ENCODE measurements at places on chromosomes 4 and X.

DNA sequence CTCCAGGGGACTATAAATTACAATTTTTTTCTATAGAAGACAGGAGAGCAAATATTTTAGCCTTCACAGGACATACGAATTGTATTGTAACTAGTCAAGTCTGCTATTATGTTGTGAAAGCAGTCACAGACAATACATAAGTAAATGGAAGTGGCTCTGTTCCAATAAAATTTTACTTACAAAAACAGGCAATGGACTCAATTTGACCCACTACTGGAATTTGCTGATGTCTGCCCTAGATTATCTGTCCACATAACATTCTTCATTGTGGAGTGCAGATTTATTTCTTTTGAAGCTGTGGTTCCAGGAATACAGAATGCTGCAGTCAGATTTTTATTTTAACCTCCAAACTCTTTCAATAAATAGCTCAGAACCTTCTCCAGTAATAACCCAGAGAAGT lies 330.3 kb downstream of the PPP4R3C start:
- DNase-seq = no peak

- DNase-seq = no peak
Measured at GRCh38 chrX:71420686-71421085, 54.5 kb downstream of the TAF1 start.

GRCh38 chrX:124507246-124507645 lies 160.9 kb downstream of the SH2D1A start:
- no peak for DNase-seq

- DNase-seq = no peak
Measured at GRCh38 chr4:139734201-139734874, 68.7 kb downstream of the MGST2 start.

DNA sequence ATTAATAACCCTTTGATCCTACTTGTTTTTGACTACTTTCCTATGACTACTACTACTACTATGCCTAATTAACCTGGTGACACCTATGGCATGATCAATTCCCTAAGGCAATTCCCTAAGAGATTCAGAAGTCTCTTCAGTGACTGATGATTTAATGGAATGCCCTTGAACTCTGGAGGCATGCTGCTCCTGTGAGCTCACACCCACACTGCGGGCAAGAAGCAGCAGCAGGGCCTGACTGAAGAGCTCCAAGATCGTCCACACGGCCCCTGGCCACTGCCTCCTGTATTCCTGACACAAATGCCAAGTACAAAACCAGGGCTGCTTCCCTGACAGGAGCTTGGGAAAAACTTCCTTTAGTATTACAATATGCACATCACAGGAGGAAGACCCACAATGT lies 74.2 kb upstream of the STS start:
- no peak for DNase-seq

- DNase-seq = no peak
Measured at GRCh38 chr4:172806841-172807240, 361.8 kb upstream of the GALNT7 start.

DNA sequence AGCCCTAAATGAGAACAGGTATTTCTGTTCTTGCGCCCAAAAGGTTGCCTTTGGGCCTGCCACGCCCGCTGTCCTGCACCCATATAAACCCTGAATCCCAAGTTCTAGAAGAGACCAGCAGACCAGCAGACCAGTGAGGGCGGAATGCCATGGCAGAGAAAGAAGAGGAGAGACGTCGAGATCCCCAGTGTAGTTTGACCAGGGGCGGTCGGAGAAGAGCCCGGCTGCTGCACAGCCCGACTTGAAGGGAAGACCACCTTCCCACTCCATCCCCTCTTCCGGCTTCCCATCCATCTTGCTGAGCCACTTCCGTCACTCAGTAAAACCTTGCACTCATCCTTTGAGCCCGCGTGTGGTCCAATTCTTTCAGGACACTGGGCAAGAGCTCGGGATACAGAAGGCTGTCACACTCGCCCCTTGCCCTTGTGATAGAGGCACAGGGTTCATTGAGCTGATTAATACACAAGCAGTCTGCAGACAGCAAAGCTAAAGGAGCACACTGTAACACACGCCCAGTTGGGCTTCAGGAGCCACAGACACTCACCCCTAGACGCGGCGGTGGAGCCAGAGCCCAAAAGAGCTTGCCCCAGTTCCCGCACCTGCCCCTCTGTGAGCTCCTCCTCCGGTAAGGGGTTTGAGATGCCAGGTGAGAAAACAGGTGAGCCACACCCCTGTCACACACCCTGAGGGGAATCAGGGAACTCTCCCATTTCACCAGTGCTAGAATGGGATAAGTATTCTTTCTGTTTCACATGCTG lies 230.8 kb downstream of the PCDH10 start:
- no peak for DNase-seq

- DNase-seq = no peak
Measured at GRCh38 chrX:19887911-19888879, 795 bp upstream of the SH3KBP1 start.

GRCh38 chr4:110900213-110900769 lies 277.4 kb upstream of the PITX2 start:
- no peak for DNase-seq

GRCh38 chr4:82469791-82470345 lies 39.5 kb downstream of the ENOPH1 start:
- no peak for DNase-seq

DNA sequence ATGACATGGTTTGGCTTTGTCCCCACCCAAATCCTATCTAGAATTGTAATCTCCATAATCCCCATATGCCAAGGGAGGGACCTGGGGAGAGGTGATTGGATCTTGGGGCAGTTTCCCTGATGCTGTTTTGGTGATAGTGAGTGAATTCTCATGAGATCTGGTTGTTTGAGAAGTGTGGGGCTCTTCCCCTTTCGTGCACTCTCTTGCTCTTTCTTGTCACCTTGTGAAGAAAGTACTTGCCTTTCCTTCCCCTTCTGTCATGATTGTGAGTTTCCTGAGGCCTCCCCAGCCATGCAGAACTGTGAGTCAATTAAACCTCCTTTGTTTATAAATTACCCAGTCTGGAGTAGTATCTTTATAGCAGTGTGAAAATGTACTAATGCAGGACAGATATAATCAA lies 36.4 kb upstream of the FREM3 start:
- DNase-seq = no peak

DNA sequence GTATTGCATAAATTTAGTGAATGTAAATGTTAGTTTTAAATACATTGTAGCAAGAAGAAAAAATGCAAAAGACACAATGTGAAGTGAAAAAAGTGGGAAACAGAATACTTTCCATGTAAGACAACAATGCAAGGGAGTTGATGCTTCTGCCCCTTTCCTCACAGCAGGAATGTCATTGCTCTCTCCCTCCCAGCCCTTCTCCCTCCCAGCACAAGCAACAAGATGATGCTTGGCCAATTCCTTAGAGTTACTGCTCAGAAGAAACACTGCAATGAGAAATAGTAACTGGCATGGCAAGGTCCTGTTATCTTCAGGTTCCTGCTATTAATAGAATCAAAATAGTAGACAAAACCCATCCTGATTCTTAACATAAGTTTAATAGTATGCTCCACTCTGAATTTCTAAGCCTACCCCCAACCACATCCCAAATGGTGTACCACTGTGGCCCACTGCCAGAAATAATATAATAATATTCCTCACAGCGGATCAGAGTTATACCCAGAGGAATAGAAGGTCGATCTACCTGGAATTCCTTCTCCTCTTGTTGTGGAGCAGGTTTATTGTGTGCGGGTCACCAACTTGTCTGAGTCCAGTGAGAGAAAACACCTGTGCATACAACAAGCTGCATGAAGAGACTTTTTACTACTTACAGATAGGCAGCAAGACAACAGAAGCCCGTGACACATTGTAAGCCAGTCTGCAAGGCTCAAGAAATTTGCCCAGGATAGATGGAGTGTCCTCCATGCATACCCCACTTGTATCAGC lies 69.8 kb upstream of the SLC7A11 start:
- DNase-seq = no peak

GRCh38 chr4:92634882-92635281 lies 331.1 kb downstream of the GRID2 start:
- DNase-seq = no peak

DNA sequence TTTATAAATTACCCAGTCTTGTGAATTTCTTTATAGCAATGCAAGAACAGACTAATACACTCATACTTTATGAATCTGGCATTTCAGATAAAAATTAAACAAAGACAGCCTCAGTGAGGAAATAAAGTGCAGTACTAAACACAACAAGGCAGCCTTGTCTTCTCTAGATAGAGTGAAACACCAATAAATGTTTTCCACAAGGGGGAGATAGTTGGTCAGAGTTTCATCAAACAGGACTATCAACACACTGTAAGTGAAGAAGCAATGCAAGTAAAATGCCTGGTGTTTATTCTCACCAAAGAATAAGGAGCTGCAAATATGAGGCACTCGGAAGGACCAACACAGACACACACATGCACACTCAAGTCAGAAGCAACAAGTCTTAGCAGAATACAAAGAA lies 62.8 kb downstream of the FAM9B start:
- DNase-seq = no peak

DNA sequence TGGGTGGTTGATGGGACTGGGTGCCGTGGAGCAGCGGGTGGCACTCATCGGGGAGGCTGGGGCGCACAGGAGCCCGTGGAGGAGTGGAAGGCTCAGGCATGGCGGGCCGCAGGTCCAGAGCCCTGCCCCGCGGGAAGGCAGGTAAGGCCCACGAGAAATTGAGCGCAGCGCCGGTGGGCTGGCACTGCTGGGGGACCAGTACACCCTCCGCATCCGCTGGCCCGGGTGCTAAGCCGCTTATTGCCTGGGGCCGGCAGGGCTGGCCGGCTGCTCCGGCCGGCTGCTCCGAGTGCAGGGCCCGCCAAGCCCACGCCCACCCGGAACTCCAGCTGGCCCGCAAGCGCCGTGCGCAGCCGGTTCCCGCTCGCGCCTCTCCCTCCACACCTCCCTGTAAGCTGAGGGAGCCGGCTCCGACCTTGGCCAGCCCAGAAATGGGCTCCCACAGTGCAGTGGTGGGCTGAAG lies 85.1 kb upstream of the FAT4 start:
- DNase-seq = no peak

DNA sequence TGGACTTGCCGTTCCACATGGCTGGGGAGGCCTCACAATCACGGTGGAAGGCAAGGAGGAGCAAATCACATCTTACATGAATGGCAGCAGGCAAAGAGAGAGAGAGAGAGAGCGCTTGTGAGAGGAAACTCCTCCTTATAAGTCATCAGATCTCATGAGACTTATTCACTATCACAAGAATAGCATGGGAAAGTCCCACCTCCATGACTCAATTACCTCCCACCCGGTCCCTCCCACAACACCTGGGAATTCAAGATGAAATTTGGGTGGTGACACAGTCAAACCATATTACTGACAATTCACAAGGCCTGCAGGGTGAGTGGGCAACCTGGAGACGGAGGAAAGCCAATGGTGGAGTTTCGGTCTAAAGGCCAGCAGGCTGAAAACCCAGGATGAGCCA lies 394.3 kb upstream of the TRAM1L1 start:
- DNase-seq = no peak
